CD8-positive, alpha-beta T cell (primary cell): ENCODE measurements at places on chromosomes 2 and 18. TPM values are rescaled to one million over a fixed set of nuclear protein-coding genes. Genes with fewer than 3 reads are reported as not detected.

The DSG1 gene
- not detected for total RNA-seq

The CDH7 gene
- not detected for total RNA-seq

The ZNF521 gene
- not detected for total RNA-seq

The LYPD1 gene
- not detected for total RNA-seq

- DNase-seq: no peak
Observed at GRCh38 chr2:41610501-41611190, 437.2 kb upstream of the PKDCC start.

GRCh38 chr18:33123862-33124518, 316.5 kb downstream of the CCDC178 start:
- DNase-seq: no peak

- DNase-seq: no peak
Observed at GRCh38 chr18:76943542-76944339, 121.4 kb downstream of the ZNF236 start.

DNA sequence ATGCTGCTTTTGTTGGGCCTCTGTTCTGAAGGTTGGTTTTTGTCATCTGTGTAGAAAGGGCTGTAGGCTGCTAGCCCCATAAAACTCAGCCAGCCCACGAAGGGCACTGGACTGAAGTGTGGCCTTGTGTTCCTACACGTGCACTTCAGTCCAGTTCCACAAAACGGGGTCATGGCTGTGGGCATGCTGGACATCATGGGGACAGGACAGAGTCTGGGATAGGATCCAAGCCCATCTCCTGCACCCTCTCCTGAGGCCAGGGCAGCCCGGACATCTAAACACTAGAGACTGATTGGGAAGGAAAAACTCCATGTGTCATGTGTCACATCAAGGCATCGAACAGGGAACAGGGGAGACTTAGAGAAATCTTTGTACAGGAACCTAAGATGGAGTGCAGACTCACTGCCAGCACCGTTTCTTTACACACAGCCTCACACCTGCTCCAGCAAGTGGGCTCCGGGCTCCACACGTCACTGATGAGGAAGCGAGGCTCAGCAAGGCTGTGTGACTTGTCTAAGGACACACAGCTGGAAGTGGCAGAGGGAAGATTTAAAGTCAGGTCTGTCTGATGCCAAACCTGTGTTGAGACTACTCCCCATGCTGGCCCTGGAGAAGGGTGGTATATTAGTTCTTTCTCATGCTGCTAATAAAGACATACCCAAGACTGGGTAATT, 74.8 kb upstream of the BCL2L11 start:
- DNase-seq: no peak

GRCh38 chr2:234257859-234258561, 207.5 kb downstream of the SPP2 start:
- DNase-seq: no peak

- DNase-seq: no peak
Observed at GRCh38 chr18:64692826-64693225, 543.9 kb upstream of the LINC00305 start.

- DNase-seq: no peak
Observed at GRCh38 chr2:11393711-11394236, 49.3 kb upstream of the ROCK2 start.

DNA sequence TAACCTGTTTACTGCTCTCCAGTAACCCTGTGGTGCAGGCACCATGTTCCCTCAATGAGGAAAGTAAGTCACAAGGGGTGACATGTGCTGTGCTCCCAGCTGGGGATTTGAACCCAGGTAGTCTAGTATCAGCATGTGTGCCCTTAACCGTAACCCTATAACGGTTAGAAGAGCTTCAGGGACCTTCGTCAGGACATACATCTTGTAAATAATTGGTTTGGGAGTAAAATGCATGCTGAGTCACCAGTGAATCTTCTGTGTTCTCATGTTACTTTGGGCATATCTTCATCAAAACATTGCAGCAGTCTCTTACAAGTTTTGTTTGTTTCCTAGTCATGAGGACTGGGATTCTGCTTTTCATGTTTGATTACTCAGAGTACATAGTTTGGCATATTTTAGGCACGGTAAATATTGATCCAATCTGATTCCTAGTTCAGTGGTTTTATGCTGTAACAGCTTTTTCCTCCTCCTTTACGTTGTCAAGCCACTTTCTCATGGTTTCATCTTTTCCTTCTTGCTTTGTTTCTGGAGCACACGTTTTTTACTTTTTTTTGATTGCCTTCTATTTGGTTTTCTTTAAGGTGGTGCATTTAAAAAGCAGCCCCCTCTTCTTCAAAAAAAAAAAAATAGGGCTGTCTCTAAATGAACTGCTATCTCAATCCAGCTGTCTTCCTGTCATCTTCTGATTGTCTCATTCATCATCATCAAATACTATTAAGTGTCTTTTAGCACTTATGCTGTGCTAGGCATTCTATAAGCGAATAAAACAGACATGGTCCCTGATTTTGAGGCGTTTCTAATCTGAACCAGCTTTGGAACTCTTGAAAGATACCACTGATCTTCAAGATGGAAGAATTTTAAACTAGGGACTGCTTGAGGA, 50.4 kb downstream of the CLIP4 start:
- no peak for DNase-seq

DNA sequence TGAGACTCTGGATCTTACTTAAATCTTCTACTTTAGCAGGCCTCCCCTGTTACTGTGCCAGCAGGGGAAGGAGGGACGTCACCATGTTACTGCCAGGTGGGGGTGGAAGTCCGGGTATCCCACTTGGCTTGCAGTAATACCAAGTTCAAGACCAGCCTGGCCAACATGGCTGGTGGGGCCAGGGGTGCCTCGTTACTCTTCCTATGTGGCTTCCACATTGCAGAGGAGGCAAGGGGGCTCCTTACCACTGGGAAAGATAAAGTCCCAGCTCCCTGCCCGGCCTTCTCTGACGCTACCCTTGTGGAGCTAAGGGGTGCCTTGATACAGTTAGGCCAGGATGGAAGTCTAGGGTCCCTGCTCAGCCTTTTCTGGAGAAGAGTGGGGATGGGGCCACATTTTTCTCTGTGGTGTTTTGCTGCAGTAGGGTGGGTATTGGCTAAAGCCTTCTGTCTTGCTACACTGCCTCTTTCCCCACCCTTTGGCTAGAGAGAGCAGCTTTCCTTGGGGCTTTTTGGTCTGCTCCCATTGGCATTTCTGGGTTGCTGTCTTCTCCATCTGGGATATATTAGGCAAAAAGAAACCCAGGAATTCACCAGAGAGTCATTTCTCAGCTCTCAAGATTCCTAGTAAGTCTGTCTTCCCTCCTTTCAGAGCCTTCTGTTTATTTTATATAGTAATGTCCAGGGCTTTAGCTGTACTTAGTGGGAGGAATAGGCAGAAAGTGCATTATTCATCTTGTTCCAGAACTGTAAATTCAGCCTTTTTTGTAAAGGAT, 21.9 kb downstream of the ELMOD3 start:
- no peak for DNase-seq

DNA sequence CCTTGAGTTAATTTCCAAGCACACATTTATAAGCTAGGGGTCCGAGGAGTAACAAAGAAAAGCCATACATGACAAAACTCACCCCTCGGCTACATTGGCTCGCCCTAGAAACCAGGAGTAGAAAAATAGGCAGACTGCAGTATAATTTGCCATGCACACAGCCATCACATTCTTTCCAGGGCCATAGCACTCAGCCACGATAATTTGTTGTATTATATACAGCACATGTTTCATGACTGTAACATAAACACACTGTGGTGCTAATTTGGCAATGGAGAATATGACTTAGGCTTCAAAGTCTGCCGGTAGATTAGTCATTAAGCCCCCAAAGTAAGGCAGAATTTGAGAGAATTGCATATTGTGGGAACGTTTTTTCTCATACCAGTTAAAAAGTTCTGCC, 254.9 kb downstream of the ZNF521 start:
- DNase-seq: no peak

DNA sequence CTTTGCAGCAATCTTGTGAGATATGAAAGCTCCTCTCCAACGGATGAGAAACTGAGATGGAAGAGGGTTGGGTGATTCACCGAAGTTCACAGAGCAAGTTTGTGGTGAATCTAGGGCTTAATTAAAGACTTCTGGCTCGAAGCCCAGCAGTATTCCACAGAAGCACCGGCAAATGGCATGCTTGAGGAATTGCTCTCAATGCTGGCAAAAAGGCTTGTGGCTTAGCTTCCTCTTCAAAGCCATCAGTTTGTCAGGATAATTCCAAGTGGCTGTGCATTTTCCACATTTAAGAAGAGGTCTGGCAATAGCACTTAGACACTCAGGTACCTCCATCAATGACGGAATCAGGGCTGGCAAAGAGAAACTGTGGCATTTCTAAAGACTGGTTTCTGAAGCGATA, 98.7 kb upstream of the SLC66A3 start:
- no peak for DNase-seq
